Cardiac muscle cell (in vitro differentiated cells and primary cell): ENCODE measurements at places on chromosomes 1 and 21.

DNA sequence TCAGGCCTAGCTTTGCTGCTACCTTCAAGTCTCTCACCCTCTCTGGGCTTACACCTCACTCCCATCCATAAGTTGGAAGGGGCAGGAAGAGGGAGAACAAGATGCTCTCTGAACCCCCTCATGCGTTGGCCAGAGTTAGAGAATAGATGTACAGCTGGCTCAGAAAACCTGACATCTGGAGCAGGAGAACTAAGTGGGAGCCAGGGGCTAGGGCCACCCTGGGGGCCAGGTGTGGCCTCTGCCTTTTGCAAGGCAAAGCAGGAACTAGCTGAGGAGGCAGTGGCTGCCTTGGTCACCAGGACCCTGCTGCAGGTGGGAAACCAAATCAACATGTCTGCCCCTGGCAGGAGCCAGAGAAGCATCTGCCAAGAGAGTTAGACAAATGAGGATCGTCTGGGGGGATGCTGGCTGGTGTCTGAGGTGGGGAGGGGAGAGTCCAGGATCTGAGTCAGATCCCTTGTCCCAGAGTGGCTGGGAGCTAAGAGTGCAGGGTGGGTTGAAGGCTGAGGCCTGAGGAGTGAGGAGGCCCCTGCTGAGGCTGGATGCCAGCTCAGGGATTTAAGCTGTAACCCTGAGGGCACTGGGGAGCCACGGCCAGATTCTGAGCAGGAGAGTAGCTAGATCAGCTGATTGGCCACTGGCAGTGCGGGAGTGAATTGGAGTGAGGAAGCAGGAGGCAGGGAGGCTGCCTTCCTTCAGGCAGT, 115.0 kb downstream of the EPHB2 start:
- no peaks in the 10 kb centered on the region for H3K36me3 ChIP-seq
- no peak for DNase-seq
- H3K4me3 ChIP-seq, result no peak overlapping the region

- H3K27ac ChIP-seq, result no peak overlapping the region
- H3K4me3 ChIP-seq, result no peak overlapping the region
- H3K4me1 ChIP-seq, result peaks cover 4% of the 10 kb centered on the region
- no peaks in the 10 kb centered on the region for H3K27me3 ChIP-seq
- H3K36me3 ChIP-seq, result no peaks in the 10 kb centered on the region
- DNase-seq, result no peak
Measured at GRCh38 chr1:112464501-112464900, 44.3 kb upstream of the WNT2B start.

- H3K27me3 ChIP-seq, result no peaks in the 10 kb centered on the region
- DNase-seq, result no peak
- H3K27ac ChIP-seq, result no peak overlapping the region
Measured at GRCh38 chr1:193533853-193534252, 347.4 kb upstream of the B3GALT2 start.

GRCh38 chr1:29460041-29460610, 223.8 kb downstream of the PTPRU start:
- no peaks in the 10 kb centered on the region for H3K27me3 ChIP-seq
- no peak overlapping the region for H3K27ac ChIP-seq
- no peaks in the 10 kb centered on the region for H3K4me1 ChIP-seq
- no peaks in the 10 kb centered on the region for H3K36me3 ChIP-seq
- no peak for DNase-seq

GRCh38 chr1:225447650-225448089, 19.8 kb upstream of the LBR start:
- H3K27me3 ChIP-seq, result no peaks in the 10 kb centered on the region
- no peak overlapping the region for H3K4me3 ChIP-seq
- peaks cover 10% of the 10 kb centered on the region for H3K4me1 ChIP-seq
- H3K36me3 ChIP-seq, result no peaks in the 10 kb centered on the region
- peak; percentile 65 for DNase-seq

- H3K27me3 ChIP-seq, result no peaks in the 10 kb centered on the region
- no peak overlapping the region for H3K4me3 ChIP-seq
- no peaks in the 10 kb centered on the region for H3K36me3 ChIP-seq
- DNase-seq, result peak; percentile 74
- no peak overlapping the region for H3K27ac ChIP-seq
Measured at GRCh38 chr1:152189657-152190442, 30.8 kb upstream of the RPTN start.

- H3K27me3 ChIP-seq, result no peaks in the 10 kb centered on the region
- H3K36me3 ChIP-seq, result peaks cover 23% of the 10 kb centered on the region
- no peak overlapping the region for H3K4me3 ChIP-seq
- DNase-seq, result no peak
- H3K27ac ChIP-seq, result no peak overlapping the region
- no peaks in the 10 kb centered on the region for H3K4me1 ChIP-seq
Measured at GRCh38 chr1:43618521-43619313, 31.2 kb upstream of the KDM4A start.

- no peak overlapping the region for H3K4me3 ChIP-seq
- no peaks in the 10 kb centered on the region for H3K27me3 ChIP-seq
- DNase-seq, result no peak
- H3K36me3 ChIP-seq, result no peaks in the 10 kb centered on the region
- H3K27ac ChIP-seq, result no peak overlapping the region
- no peaks in the 10 kb centered on the region for H3K4me1 ChIP-seq
Measured at GRCh38 chr1:85396194-85396593, 68.8 kb downstream of the DDAH1 start.

GRCh38 chr1:41444246-41444645, 40.2 kb downstream of the EDN2 start:
- H3K36me3 ChIP-seq, result no peaks in the 10 kb centered on the region
- H3K27ac ChIP-seq, result no peak overlapping the region

DNA sequence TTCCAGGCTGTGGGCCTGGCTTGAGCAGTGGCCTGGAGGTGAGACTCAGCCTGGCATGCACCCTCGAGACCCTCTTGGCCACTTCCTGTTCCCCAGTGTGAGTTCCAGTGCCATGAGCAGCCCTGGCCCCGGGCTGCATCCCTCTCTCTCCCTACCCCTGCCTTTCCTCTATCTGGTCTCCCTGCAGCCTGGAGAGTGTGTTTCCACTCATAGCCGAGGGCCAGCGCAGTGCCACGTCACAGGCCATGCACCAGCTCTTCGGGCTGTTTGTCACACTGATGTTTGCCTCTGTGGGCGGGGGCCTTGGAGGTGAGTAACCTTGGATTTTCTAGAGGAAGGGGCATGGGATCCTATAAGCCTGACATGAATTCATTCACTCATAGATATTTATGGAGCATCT, 13.6 kb downstream of the RHBG start:
- H3K27ac ChIP-seq, result no peak overlapping the region
- H3K36me3 ChIP-seq, result no peaks in the 10 kb centered on the region
- no peak for DNase-seq
- H3K4me3 ChIP-seq, result no peak overlapping the region
- H3K4me1 ChIP-seq, result peaks cover 9% of the 10 kb centered on the region
